Hematopoietic multipotent progenitor cell (in vitro differentiated cells): ENCODE measurements at places on chromosomes 7 and 10.

GRCh38 chr7:132061937-132062336 lies 505.5 kb upstream of the PODXL start:
- DNase-seq = no peak

GRCh38 chr7:80781146-80781545 lies 137.7 kb downstream of the SEMA3C start:
- no peak for DNase-seq

DNA sequence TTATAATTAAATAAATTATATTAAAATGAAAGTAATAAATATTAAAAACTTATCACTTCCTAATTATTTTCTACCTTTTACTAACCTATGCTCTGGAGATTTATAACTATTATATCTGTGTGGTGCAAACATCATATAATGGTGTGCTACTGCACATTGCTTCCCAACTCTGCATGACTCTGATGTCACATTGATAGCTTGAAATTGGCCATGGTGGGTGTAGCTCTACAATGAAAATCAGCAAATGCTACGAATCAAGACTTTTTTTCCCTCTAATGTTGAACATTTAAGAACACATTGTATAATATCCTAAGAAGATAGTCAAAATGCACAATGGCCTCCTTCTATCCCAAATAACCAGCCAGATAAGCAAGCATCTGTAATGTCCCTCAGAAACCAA lies 99.1 kb downstream of the ARMH3 start:
- no peak for DNase-seq

DNA sequence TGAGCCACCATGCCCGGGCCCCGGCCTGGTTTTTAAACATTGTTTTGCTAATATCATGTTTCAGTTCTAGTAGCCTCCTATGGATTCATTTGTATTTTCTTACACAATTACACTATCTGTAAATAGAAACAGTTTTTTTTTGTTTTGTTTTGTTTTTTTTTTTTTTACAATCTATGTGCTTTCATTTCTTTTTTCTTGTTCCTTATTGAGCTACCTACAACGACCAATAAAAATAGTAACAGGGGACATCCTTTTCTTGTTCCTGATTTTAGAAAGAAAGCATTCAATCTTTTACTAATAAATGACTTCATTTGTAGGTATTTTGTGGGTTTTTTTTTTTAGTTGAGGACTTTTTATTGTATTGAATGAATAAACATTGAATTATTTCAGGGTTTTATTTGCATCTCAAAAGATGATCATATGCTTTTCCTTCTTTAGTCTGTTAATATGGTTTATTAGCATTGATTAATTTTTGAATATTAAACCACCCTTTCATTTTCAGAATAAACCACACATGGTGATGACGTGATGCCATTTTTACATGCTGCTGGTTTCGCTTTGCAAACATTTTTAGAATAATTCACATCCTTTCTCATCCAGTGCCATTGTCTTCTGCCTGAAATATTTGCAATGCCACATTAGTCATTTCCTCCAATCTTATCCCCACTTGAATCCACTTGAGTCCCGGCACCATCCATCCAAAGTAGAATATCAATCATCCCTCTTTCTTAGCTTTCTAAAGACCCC lies 18.1 kb upstream of the AKR1E2 start:
- no peak for DNase-seq

DNA sequence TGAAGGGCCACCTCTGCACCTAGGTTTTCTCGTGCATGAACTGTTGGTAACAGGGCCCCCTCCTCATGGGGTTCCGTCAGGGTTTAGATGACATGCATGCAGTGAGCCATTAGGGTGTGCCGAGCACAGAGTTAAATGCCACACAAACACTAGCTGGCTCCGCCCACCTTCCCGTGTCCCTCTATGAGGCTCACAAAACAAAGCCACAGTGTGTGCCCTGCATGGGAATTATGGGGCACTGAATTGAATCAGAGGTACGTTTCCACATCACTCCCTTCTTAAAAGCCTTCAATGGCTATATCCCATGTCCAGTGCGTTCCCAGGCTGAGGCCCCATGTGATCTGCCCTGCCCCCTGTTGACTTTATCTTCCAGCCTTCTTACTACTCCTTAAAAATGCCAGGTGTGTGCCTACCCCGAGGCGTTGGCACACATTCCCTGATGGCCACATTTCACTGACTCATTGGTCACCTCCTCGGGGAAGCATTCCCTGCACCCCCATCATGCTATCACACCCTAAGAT lies 35.7 kb downstream of the GSDME start:
- DNase-seq = no peak

DNA sequence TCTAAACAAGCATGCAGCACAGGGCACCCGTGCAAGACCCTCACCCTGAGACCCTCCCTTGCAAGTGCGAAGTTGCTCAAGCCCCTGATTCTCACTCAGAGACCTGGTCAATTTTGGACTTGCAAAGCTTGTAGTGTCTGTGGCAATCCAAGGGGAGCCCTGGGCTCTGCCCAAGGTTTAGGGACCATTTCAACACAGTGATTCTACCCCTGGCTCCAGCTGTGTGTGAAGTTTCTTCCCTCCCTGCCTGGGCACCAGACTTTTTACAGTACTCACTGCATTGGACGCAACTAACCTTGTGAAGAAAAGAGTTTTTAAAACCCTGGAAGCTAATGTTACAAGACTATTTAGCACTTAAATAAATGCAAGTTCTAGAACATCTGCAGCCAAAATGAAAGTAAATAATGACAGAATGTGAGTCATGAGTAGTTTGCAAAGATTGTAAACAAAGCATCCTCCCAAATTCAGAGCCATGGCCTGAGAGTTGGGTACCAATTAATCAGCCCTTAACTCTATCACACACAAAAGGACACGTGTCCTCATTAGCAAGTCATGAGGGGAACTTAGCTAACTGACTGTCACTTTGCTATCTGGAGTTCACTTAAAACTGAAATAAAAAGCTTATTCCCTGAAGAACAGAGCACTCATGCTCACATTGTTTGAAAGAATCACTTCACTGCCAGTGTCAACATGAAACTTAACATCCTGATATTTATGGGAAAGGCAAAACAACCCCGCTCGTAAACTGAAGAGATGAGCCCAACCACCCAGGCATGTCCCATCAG lies 48.1 kb downstream of the RGS10 start:
- no peak for DNase-seq

DNA sequence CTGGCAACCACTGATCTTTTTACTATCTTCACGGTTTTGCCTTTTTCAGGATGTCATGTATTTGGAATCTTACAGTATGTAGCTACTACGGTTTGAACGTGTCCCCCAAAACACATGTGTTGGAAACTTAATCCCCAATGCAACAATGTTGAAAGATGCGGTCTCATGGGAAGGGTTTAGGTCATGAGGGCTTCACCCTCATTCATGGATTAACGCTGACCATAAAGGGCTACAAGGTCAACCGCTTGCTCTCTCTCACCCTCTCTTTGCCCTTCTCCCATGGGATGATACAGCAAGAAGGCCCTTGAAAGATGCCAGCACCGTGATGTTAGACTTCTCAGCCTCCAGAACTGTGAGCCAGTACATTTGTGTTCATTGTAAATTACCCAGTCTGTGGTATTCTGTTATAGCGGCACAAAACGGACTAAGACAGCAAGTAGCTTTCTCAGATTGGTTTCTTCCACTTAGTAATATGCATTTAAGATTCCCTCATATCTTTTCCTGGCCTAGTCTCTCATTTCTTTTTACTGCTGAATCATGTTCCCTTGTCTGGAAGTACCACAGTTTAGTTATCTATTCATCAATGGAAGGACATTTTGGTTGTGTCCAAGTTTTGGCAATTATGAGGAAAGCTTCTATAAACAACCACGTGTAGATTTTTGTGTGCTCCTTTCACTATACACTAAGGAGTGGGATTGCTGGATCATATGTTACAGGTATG lies 3.0 kb upstream of the CRYGN start:
- no peak for DNase-seq

- DNase-seq = no peak
Observed at GRCh38 chr7:20596653-20597052, 18.8 kb upstream of the ABCB5 start.

GRCh38 chr7:87784424-87784823 lies 91.7 kb downstream of the SLC25A40 start:
- no peak for DNase-seq

DNA sequence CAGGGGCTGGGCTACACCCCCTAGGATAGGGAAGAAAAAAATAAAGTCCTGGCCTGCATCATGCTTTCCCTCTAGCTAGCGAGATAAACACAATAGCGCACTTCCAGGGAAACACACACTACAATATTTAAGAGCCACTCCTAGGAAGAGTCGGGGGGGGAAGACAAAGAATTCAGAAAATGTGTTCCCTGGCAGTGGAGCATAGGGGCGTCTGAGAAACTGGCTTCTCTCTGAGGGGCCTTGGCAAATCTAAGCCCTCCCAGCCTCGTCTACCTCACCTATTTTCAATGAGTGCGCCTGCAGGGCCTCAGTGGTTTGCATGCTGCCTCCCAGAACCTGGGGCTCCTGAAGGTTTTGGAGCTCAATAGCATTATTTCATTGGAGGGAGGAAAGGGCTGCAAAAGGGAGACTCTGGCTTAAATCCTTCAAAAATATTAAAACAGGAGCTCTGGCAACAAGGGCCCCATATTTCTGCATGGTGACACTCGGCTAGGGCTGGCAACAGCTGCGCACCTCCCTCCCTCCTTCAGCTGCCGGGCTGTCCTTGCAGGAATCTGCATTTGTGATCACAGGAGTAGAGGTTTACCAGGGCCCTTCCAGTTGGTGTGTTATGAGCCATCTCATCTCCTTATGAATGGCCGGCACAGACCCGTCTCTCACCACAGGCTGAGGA lies 10.8 kb downstream of the ANXA11 start:
- no peak for DNase-seq

DNA sequence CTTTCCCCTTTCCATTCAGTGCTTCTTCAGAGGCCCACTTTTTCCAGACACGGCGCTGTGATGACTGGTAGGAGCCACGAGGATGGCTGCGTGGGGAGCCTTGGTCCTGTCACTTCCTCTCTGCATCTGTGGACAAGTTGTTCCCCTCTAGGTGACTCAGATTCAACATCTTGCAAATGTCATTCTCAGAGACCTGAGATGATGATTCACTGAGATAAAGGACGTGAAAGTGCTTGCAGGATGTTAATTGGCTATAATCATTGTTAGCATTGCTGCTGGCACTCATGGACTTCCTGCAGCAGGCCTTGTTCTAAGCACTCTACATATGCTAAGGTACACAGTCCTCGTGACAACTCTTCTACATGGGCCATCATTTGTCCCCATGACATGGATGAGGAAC lies 489.8 kb upstream of the ZMIZ1 start:
- DNase-seq = no peak

GRCh38 chr10:72274730-72275350 lies 1.1 kb downstream of the DDIT4 start:
- no peak for DNase-seq

GRCh38 chr10:44517635-44518034 lies 132.7 kb upstream of the CXCL12 start:
- no peak for DNase-seq

DNA sequence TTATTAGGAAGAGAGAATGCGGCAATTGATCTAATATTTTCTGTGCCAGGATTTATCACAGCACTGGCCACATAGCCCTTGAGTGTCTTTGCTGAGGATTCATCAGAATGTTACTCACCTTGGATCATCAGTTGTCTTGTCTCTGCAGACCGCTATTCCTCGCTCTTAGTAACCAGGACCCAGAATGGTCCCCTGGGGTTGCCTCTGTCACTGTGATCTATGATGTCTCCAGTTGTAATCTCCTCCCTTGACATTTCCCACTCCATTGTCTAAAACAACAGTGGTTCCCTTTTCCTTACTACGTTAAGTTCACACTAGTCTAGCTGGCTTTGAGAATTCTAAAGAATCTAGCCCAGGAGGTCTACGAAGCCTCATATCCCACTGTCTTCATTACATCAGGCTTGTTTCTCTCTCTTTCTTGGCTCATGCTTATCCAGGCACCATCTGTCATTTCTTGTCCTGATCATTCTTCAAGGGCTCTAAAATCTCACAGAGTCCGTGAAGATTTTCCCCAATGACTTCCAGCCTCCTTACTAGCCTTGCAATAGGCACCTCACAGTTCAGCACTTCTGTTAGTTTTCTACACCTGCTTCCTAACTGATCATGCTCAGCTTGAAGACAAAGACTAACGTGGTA lies 125.8 kb downstream of the CUBN start:
- no peak for DNase-seq

GRCh38 chr7:17447728-17448478 lies 149.5 kb downstream of the AHR start:
- no peak for DNase-seq

GRCh38 chr10:120156614-120157274 lies 264.2 kb downstream of the SEC23IP start:
- DNase-seq = no peak

GRCh38 chr10:6068422-6068821 lies 6.3 kb upstream of the IL2RA start:
- no peak for DNase-seq

DNA sequence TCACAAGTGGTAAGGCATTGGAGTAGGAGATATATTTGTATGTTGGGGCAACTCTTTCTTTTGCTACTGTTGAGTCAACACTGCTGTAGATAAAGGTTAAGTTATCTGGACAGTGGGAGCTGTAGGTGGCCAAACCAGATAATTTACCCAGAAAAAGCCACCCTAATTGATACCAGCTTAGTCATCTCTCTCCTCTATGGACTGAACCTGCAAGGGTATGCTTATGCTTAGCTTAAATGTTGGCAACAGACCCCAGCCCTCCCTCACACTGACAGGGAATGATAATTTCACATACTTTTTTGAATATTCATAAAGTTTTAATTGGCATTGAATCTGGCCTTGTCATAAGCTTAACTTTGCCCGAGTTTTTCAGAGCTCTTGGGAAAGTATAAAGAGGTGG lies 66.3 kb downstream of the CREB5 start:
- no peak for DNase-seq

DNA sequence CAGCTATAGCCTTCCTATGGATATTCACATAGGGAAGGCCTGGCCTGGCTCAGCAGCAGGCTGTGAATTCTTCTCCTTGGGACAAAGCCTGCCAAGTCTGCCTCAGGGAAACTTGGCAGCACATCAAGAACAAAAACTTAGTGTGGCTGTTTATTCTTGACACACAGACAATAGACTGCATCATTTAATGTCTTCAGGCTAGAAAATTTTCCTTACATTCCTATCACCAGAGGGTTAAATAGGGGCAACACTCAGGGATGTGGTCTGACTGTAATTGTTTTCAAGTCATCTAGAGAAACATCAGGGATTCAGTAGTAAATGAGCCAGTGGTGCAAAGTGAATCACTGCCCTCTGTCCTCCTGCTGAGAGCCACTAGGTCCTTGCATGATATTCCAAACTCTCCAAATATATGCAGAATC lies 137.3 kb downstream of the SEMA3C start:
- DNase-seq = no peak

DNA sequence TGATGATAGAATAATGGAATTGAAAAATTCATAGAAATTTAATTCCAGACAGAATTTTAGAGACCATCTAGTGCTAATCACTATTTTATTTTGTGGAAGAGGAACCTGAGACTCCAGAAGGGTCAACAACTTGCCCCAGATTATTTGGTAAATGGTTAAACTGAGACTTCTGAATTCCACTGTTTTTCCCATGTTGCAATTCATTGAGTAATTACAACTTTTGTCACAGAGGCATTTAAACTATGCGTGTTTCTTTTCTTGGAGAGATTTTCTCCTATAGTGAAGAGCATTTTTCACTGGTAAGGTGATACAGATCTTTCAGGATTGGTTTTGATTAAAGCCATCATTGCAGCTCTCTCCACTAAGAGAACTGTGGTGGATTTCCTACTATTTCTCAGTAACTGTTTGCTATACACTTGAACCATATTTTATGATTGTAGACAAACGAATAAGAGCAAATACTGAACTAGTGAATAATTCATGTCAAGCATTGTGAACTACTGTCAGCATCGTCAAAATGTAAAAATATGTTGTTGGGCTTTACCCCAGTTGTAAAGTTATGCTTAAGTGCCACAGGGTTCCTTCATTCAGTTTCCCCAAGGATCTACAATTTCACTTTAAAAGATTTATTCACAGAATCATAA lies 26.5 kb downstream of the LRGUK start:
- no peak for DNase-seq
